ENCODE measurements at places on chromosomes 13 and 19.

DNA sequence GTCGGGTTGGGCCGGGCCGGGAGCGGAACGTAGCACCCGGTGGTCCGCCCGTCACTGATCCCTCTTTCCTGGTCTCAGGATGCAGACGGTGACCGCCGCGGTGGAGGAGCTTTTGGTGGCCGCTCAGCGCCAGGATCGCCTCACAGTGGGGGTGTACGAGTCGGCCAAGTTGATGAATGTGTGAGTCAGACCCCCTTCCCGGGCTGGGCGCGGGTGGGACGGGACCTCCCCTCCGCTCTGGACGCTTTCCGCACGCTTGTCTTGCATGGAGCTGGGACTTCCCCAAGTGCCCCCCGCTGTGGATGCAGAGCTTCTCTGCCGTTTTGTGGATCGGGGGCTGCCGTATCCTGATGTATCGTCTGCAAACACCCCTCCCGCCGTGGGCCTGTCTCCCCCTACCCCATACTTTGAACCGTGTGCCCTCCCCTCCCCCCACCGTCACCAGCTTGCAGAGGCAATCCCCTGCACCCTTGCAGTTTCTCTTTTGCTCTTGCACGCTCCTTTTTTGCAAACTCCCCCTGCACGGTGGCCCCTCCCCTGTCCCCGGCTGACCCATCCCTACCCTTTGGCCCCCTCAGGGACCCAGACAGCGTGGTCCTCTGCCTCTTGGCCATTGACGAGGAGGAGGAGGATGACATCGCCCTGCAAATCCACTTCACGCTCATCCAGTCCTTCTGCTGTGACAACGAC lies 669 bp downstream of the GADD45B start:
- DNase-seq, result peak; percentile 66

DNA sequence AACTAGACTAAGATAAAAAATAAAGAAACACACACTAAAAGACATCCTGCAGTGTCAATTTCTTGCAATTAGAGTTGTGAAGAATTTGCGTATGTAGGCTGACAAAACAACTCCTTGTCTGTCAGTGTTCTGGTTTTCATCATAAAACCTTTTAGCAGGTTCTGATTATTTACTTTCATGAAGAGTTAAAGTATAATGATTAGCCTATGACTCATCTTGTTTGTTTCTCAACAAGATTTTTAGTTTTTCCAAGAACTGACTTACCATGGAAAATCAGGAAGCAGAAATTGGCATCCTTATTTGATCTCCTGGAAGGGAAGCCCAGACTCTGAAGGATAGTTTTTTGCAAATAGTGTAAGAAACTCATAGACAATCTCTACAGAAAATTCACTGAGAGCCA lies 848.7 kb upstream of the PCDH9 start:
- DNase-seq, result no peak

GRCh38 chr13:27621116-27621365 lies 651 bp upstream of the POLR1D start:
- DNase-seq, result peak; percentile 69

- DNase-seq, result no peak
Observed at GRCh38 chr19:17687141-17687856, 855 bp downstream of the UNC13A start.

GRCh38 chr13:37105251-37105714 lies at the start of gene CSNK1A1L:
TSS of gene CSNK1A1L (minus strand) at chr13:37105664. CDS start at chr13:37105256, 408 bp downstream.
- no peak for DNase-seq

DNA sequence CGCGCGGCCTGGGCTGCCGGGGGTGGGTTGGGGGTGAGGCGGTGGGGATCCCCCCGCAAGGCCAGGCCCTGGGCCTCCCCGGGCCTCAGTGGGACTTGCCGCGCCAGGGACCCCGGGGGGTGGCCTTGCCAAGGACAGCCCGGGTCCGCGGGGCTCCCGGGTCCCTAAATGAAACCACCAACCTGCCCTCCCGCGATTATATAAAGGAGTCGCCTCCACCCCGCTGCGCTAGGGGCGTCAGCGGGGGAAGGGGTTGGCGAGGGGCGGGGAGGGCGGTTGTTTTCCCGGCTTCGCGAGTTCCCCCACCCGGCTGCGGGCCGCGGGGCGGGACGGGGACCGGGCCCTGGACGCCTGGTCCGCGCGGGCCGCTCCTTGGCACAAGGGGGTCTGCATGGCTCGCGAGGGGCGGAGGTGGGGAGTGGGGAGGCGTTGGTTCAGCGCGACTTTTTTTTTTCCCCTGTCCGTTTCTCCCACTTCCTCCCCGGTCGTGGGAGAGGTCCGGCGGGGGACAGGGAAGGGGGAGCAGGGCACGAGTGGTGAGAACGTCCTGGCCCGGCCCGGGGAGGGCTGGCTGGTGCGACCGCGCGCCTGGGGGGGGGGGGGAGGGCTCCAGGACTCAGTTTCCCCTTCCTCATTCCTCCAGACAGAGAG lies 822 bp upstream of the ZBTB7A start:
- DNase-seq, result peak; percentile 39

GRCh38 chr13:72565893-72566292 lies 161.5 kb downstream of the MZT1 start:
- peak; percentile 25 for DNase-seq

GRCh38 chr19:10095622-10095947 lies 6.9 kb downstream of the ANGPTL6 start:
- DNase-seq, result no peak

GRCh38 chr19:7970716-7971448 lies 27.4 kb upstream of the TIMM44 start:
- peak; percentile 27 for DNase-seq

DNA sequence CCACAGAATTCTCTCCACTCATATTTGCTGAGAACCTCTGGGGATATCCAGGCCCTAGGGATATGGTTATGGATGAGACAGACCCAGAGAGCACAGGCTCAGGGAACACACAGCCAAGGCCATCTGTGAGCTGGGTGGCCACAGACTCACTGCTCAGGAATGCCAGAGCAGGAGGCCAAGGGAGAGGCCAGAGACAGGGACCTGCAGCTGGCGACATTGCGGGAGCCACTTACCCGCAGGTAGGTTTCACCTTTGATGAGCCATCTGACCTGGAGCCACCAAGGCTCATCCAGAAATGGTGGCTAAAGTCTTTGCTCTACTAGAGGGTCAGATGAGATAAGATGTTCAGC lies 29.4 kb downstream of the CCNE1 start:
- DNase-seq, result no peak

DNA sequence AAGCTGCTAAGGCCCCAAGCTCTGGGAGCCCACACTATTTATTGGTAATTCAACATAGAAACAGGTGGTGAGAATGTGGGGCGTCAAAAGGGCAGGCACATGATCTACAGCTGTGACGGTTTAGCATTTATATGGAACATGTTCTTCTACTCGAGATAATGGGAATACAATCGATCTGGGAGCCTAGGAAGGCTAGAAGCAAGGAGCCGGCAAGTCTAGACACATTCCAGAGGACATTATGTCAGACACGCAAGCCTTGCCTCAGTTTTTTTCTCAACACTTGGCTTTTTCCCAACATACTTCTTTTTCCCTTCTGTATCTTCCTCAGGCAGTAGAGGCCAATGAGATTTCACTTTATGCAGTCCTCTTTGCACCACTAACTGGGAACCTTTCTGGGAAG lies 315.7 kb upstream of the SLITRK5 start:
- DNase-seq, result no peak

GRCh38 chr19:34676697-34677385 lies at the start of gene SCGB2B2:
TSS of gene SCGB2B2 (minus strand) at chr19:34677159. CDS start at chr19:34594563, 82,596 bp downstream.
- DNase-seq, result no peak

DNA sequence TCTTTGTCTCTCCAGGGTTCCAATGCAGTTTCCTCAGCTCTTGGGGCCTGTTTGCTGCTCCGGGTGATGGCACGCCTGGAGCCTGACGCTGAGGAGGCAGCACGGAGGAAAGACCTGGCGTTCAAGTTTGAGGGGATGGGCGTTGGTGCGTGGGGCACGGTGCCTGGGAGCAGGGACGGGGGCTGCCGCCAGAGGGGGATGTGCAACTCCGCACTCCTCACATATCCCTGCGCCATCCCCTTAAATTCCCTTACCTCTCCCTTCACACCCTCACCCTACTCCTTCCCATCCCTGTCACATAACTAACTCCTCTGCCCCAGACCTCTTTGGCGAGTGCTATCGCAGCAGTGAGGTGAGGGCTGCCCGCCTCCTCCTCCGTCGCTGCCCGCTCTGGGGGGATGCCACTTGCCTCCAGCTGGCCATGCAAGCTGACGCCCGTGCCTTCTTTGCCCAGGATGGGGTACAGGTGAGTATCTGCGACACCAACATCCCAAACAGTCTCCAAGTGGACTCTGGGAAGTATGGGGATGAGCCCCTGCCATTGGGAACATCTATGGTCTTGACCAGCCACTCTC lies 31.1 kb downstream of the TRPM4 start:
- no peak for DNase-seq

- no peak for DNase-seq
Observed at GRCh38 chr19:18183529-18183928, 9.5 kb upstream of the MPV17L2 start.

- no peak for DNase-seq
Observed at GRCh38 chr13:108056278-108056677, 159.1 kb downstream of the LIG4 start.

DNA sequence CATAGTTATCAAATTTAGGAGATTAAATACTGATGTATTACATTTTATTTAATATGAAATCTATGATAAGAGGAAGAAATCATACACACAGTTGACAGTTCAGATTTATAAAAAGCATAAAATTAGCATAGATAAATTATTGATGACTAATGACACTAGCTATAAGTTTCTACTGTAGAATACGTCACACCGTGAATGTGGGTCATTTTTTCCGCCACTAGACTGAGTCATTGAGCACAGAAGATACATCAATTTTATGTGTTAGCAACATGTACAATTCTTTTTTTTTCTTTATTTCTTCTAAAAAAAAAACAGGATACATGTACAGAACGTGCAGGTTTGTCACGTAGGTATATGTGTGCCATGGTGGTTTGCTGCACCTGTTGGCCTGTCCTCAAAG lies 22.2 kb downstream of the AP2S1 start:
- DNase-seq, result peak; percentile 30

- peak; percentile 36 for DNase-seq
Observed at GRCh38 chr19:7004313-7004931, 16.8 kb downstream of the MBD3L2B start.

GRCh38 chr13:44744880-44745633 lies 168.9 kb upstream of the TSC22D1 start:
- DNase-seq, result no peak

GRCh38 chr13:33158816-33159215 lies 126.7 kb downstream of the STARD13 start:
- DNase-seq, result no peak

DNA sequence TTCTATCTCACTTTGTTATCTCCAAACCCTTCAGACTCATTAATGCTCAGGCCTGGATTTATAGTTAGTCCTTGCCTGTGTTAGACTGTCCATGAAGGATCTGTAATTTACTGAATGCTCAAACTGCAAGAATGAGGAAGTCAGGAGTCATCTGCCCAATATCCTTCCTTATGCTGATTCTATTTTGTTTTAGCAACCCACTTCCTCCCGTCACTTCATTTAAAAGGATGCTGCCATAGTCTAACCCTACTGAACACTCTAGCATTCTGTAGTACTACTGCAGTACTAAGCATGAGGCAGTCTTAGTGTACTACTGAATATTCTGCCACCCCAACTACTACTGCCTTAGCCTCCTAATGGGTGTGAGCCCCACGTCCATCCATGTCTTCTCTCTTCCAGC lies 1.5 kb downstream of the FCAR start:
- no peak for DNase-seq
